ENCODE measurements at places on chromosomes 3 and 15.

- DNase-seq: no peak
These were observed at the start of gene SPINT1 for GRCh38 chr15:40843885-40844695. Gene SPINT1 (plus strand): TSS chr15:40844048. CDS start chr15:40844555, 507 bp downstream.

GRCh38 chr15:29269485-29270168 is at the start of gene NSMCE3:
Gene NSMCE3 (minus strand): TSS chr15:29269822. CDS start chr15:29269705, 117 bp downstream.
- DNase-seq: peak; percentile 94

DNA sequence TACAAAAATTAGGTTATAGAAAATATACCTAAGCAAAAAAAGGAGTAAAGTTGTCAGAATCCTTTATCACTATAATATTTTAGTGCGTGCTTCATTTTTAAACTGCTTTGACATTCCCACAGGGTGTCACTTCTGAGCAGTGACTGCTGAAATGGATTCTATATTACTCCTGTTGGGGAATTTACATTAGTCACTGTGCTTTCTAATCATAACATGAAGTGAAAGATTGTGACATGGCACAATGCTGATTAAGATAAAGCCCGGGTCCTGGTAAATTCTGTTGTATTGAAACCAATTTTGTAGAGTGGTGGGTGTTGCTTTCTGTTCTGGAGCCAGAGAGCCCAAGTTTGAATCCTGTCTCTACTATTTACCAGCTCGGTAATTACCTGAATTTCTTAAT is 36.4 kb upstream of the EHHADH start:
- no peak for DNase-seq

GRCh38 chr3:127287840-127288239 is at the start of gene PRR20G:
Gene PRR20G (minus strand): TSS chr3:127288046. CDS start chr3:127287365, 681 bp downstream.
- DNase-seq: no peak
